ENCODE measurements at places on chromosomes 13 and 19.
A peak's percentile ranks its signal among the peaks of the same experiment; 100 is the strongest.

- ATAC-seq: no peak
Observed at GRCh38 chr13:53206455-53206854, 177.8 kb downstream of the OLFM4 start.

DNA sequence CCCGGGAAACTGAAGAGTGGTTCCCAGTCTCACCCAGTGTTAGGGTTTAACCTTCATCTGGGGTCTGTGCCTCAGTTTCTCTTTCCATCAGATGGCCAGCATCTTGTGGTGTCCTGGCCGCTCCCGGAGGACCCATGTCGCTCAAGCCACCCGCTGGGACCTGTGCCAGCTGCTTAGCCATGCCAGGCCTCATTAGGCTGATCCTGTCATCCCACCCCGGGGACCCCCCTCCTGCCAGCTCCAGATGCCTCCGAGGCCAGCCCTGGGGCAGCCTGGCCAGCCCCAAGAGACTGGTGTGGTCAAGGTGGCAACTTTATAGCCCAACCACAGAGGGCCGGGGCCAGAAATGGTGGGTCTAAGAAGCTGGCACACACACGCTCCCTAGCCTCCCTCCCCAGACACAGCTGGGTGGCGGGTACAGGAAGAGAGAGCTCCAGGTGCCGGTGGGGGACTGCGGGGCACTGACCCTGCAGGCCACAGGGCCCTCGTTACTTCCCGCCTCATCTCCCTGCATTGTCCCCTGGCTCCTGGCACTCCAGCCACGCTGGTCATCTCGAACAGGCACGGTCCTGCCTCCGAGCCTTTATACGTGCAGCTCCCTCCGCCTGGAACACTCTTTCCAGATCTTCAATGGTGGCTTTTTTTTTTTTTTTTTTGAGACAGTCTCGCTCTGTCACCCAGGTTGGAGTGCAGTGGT, 3.4 kb downstream of the NRTN start:
- no peak for ATAC-seq

DNA sequence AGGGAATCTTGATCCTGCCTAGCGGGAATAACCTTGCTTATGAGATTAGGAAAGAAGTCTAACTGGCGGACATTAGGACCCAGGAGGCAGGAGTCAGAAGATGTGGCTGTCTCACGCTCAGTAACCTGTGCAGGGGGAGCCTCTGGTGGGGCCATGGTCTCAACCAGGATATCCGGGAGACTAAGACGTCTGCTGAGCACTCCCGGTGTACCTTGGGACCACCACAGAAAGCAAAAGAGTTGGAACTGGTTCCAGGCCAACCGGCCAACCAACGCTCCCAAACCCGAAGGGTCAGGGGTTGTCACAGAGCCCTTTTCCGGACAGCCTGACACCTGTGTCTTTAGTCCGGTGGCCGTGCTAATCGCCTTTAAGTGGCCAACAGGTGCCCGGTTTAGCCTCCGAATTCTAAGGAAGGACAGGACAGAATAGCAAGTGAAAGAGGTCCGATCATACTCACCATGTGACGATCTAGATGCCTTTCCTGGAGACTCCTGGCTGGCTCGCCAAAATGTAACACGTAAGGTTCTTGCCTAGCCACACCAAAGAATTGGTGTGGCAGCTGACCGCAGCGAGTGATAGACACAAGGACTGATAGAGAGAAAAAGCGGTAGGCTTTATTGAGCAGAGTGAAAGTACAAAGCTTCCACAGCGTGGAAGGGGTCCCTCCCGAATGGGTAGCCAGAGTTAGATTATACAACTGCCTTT, 103.9 kb upstream of the DIAPH3 start:
- ATAC-seq: peak; percentile 31

DNA sequence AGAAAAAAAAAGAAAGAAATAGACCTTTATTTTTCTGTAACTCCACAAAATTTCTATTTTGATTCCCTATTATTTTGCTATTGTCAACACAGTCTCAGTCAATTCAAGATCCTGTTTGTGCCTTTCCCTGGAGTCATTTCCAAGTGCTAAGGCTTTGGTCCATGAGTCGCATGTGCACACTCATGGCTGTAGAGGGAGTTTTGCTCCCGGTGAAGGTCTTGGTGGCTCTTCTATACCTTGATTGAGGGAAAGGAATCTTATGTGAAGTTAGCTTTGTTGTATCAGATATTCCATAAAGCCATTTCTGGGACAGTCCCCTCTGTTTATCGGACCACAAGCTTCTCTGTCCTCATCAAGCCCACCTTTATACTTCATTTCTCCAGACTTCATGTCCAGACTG, 58.7 kb upstream of the ALOX5AP start:
- no peak for ATAC-seq

DNA sequence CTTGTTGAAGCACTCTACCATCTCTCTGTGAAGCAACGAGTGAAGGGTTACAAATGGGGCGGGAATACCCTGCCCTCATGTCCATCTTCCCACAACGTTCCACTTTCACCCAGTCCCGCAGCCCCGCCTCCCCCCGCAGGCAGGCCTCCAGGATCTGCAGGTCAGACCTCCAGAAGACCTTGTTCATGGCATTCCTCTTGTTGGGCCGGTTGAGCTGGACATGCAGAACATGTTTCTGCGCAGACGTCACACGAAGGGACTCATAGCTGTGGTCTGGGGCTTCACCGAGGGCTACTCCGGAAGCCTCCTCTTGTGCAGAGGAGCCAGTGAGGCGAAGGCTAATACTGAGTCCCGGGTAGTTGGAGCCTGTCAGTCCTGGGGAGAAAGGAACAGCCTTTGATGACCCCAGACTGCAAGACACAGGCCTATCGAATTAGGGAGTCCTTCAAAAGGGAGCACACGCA, 420 bp downstream of the ECH1 start:
- ATAC-seq: peak; percentile 72

- no peak for ATAC-seq
Observed at GRCh38 chr19:48186015-48186414, 15.5 kb downstream of the ZSWIM9 start.

- no peak for ATAC-seq
Observed at GRCh38 chr19:49851456-49852259, 699 bp downstream of the PTOV1 start.

- ATAC-seq: peak; percentile 93
Observed at GRCh38 chr13:44868397-44868796, 120.9 kb downstream of the NUFIP1 start.

DNA sequence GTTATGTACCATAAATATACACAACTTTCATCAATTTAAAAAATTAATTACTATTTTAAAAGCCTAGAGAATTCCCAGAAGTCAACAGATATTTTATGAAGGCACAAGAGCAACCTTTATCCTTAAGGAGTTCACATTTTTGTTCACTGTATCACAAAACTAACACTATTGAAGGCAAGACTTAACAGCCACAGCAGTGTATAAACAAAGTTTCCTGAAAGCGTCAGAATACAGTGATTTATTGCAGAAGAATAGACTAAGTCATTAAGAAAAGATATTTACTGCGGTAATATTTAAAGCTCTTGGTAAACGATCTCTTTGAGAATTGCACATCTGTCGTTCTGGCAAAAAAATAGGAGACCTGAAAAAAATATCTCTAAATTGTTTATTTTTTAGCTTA, 419.3 kb upstream of the NBEA start:
- no peak for ATAC-seq

- no peak for ATAC-seq
Observed at GRCh38 chr19:43318203-43318602, 35.3 kb upstream of the CD177 start.

GRCh38 chr13:33438918-33439317, 153.4 kb upstream of the STARD13 start:
- ATAC-seq: no peak

GRCh38 chr19:12788682-12789097, 2.6 kb upstream of the JUNB start:
- no peak for ATAC-seq

GRCh38 chr19:55012306-55012705, 25.8 kb downstream of the GP6 start:
- ATAC-seq: no peak

- no peak for ATAC-seq
Observed at GRCh38 chr13:62014299-62014698, 598.6 kb upstream of the PCDH20 start.

GRCh38 chr13:65035302-65035701, 2194.8 kb downstream of the PCDH9 start:
- ATAC-seq: no peak

- ATAC-seq: no peak
Observed at GRCh38 chr19:20273951-20274570, 107.0 kb downstream of the ZNF486 start.

DNA sequence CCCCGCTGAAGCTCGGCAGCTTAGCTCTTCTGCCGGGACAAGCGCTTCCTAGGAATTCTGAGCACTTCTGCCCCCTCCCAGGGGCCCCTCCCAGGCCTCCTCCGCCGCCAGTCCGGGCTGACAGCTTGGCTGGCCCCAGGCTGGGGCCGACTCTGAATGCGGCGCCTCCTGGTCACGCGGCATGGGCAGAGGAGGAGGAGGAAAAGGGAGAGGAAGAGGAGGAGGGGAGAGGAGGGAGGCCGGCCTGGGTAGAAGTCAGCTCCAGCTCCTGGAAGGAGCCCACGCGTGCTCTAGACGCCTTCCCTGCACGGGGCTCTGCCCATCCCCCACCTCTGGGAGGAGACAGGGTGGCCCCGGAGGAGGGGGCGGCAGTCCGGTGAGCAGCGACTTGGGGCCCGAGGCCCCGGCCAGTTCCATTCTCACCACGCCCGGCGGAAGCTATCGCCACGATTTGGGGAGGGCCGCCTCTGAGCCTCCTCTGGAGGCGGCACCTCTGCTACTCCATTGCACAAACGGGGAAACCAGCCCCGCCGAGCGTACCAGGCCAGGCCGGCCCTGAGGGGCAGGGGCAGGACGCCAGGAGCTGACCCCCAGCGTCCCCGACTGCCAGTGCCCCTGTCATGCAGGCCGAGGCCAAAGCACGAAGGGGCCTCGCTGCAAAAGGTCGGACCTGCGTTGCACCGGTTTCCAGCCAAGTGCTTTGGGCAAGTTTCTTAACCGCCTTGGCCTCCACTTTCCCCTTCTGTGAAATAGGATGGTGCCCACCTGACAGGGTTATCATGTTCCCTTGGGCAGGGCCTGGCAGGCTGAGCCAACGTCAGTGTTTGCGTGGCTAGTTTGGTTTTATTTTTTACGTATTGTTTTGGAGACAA, 31.6 kb downstream of the CCNE1 start:
- no peak for ATAC-seq

DNA sequence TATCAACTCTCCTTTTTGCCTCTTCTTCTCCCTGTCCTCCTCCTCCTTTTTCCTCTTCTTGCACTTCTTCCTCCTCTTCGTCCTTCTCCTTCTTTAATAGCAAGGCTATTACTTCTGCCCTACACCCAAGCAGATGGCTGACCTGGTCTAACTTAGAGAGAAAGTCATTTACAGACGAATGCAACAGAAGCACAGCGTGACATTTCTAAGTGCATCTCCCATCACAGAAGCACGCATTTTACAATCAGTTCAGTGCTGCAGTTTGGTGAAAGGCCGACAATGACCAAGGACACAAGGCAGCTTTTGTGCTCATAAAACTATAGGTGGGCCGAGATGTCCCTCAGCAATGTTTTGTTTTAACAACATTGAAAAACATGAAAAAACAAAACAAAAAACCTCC, 231.5 kb downstream of the FGF14 start:
- ATAC-seq: no peak

DNA sequence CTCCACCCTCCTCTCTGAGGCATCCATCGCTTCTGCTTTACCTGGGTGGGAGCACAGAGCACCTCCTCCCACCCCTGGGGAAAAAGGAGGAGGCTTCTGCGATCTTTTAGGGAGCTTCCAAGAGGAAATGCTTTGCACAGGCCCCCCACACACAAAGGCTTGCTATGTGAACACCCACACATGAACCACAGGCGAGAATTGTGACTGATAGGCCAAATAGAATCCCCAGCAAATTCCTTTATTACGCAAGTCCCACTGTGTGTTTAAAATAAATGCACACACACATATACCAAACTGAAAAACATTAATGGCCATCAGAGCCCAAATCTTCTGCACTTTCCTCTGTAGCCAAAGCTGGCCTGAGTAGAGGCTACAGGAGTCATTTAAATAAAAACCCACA, 50.6 kb downstream of the HSPH1 start:
- ATAC-seq: no peak

DNA sequence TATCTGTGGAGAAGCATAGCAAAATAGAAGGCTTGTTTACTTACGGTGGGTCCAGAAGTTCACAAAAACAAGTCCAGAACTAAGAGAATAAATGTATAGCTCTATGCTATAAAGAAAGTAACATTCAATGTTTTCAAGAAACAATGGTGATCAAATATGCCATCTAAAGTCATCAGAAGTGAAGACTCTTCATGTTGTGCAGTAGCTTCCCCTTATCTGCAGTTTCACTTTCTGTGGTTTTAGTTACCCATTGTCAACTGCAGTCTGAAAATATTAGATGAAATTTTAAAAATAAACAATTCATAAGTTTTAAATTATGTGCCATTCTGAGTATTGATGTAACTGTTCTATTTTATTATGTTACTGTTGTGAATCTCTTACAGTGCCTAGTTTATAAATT, 72.5 kb downstream of the EDNRB start:
- ATAC-seq: no peak

DNA sequence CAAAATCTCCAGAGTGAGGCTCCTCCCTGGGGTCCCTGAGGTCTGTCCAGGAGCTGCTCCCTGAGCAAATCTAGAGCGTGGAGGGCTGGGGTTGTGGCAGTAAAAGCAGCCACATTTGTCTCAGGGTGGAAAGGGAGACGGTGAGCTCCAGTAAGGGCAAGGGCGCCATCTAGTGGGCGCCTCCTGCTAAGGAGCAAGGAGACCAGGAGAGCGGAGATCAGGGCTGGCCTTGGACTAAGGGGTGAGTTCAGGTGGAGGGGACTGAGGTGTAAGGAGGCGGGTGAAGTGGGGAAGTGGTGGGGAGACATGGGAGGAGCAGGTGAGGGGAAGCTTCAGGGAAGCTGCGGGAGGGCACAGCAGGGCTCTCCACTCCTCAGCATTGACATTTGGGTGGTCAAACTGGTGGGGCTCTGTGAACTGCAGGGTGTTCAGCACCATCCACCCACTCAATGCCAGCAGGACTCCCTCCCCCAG, 5.3 kb upstream of the CEACAM21 start:
- peak; percentile 98 for ATAC-seq

DNA sequence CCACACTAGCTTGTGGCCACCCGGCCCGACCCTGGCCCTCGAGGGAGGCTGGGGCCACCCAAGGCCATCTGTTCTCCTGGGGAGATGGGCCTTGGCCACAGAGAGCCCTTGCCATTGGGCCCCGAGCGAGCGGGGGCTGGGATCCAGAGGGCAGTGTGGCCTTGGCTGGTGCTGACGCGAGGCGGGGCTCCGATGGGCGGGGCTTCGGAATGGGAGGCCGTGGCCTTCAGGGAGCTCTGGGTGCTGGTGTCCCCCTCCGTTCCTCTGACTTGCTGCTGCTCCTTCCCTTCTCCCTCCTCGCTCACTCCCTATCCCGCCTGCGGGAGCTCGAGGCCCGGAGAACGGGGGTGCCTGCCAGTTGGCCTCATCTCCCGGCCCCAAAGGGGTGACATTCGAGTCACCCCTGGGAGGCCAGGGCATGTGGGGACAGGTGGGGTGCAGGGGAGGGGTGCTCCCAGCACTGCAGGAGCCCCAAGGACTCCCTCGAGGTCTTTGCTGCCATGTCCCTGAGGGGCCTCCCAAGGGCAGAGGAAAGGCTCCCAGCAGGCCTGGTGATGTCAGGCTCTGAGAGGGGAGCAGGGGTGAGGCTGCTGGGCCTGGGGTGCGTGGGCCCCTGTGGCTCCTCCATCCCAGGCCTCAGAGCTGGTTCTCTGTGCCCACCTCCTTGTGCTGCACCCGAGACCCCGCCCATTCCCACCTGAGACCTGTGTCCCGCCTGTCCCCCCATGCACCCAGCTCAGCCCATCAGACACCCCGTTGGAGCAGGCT, 4.2 kb downstream of the NCLN start:
- no peak for ATAC-seq

All from activated T-helper 17 cell treated with anti-CD3 and anti-CD28 coated beads, Interleukin-2, amount 50 U/mL, for 72 hours (primary cell).